ENCODE measurements at places on chromosomes 7 and 10. TPM values are rescaled to one million over a fixed set of nuclear protein-coding genes. Genes with fewer than 3 reads are reported as not detected.

DNA sequence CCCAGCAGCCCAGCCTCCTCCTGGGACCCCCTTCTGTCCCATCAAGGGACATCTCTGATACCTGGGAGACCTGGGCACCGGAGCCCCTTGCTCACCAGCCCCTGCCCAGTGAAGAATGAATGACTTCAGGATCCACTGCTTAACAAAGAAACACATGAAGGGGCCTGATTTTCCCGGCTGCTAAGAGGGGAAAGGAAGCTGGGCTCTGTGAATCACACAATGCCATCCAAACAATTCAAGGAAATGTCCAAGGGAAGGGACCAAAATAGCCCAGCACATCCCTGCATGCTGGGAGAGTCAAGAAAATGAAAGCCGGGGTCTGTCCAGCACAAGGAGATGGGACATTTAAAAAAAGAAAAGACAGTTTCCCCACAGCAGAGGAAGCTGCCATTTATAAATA is 128.7 kb upstream of the JCAD start:
- no peaks in the 10 kb centered on the region for H3K36me3 ChIP-seq
- H3K4me3 ChIP-seq: no peak overlapping the region
- H3K27me3 ChIP-seq: no peaks in the 10 kb centered on the region
- no peak for DNase-seq
- H3K27ac ChIP-seq: no peak overlapping the region
- H3K4me1 ChIP-seq: peaks cover 47% of the 10 kb centered on the region

GRCh38 chr7:85011127-85011526 is 175.7 kb downstream of the SEMA3D start:
- H3K4me1 ChIP-seq: no peaks in the 10 kb centered on the region
- no peaks in the 10 kb centered on the region for H3K27me3 ChIP-seq
- DNase-seq: no peak
- no peak overlapping the region for H3K27ac ChIP-seq

DNA sequence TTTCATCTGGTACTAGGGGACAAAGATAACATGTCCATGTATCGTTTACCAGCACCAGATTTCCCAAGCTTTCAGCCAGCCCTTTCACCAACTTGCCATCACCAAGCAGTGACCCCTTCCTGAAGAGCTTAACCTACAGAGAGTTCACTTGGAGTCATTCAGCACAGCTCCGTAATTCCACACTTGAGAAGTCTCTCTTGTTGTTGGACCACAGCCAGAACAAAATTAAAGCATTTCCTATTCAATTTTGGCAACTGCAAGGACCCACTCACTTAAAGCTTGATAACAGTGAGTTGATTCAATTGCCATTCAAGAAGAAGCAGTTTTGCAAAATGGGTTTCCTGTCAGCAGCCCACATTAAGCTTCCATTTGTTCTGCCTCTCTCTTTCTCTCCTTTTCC is 88.5 kb upstream of the LRRTM3 start:
- H3K36me3 ChIP-seq: no peaks in the 10 kb centered on the region
- no peak for DNase-seq
- H3K27ac ChIP-seq: no peak overlapping the region
- H3K4me1 ChIP-seq: no peaks in the 10 kb centered on the region
- no peaks in the 10 kb centered on the region for H3K27me3 ChIP-seq

CPVL gene
- not detected for total RNA-seq

CALHM1 gene
- not detected for total RNA-seq

GRCh38 chr7:37445064-37445723 is 3.5 kb downstream of the ELMO1 start:
- peak; percentile 59 for DNase-seq
- no peaks in the 10 kb centered on the region for H3K4me1 ChIP-seq
- H3K27me3 ChIP-seq: peaks cover 6% of the 10 kb centered on the region
- no peak overlapping the region for H3K4me3 ChIP-seq

RSPH10B2 gene
- total RNA-seq: under 0.01 TPM

PRLHR gene
- total RNA-seq: not detected

DNA sequence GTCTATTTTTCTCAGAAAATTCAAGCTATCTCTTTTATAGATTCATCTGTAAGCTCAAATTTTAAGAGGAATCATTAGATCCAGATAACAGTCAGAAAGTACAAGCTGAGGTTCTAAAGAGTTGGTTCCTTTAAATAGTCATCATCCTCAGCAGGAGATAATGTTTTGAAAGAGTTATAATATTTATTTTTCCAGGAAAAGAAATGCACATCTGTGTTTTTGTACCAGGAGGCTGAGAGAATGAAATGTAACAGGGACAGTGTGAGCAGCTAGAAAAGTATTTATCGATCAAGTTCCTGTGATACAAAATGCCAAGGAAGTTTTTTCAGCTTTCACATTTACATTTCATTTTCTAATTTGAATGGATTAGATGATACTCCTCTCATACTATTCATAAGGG is 120.2 kb upstream of the LRRTM3 start:
- no peak overlapping the region for H3K27ac ChIP-seq
- H3K4me3 ChIP-seq: no peak overlapping the region
- DNase-seq: no peak
- H3K4me1 ChIP-seq: no peaks in the 10 kb centered on the region
- no peaks in the 10 kb centered on the region for H3K36me3 ChIP-seq

TYW1B gene
- 2.2 TPM for total RNA-seq

GRCh38 chr7:125033506-125033905 is 103.9 kb upstream of the POT1 start:
- H3K36me3 ChIP-seq: no peaks in the 10 kb centered on the region
- no peaks in the 10 kb centered on the region for H3K4me1 ChIP-seq
- no peak overlapping the region for H3K27ac ChIP-seq
- DNase-seq: no peak
- H3K4me3 ChIP-seq: no peak overlapping the region

- H3K4me1 ChIP-seq: peaks cover 26% of the 10 kb centered on the region
- H3K27me3 ChIP-seq: no peaks in the 10 kb centered on the region
- peak; percentile 81 for DNase-seq
- no peaks in the 10 kb centered on the region for H3K36me3 ChIP-seq
Measured at GRCh38 chr10:110429301-110429700, 68.4 kb upstream of the DUSP5 start.

DNA sequence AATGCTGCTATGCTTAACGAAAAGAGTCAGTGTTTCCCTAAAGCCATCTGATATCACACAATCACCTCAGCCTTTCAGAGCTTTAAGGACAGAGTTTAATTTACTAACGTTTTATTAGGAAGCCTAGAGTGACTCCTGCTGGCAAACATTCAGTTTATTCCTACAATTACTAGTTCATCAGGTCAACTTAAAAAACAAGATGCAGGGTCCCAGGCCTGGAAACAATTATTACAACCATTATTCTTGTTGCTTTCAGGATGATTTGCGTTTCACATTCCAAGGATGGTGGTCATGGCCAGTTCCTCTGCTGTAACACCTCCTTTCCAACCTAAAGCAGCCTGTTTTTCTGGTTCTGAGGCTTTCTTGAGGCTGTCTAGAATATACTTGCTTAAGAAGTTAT is 1.5 kb upstream of the FAM53B start:
- H3K36me3 ChIP-seq: peaks cover 12% of the 10 kb centered on the region
- H3K27me3 ChIP-seq: no peaks in the 10 kb centered on the region
- no peak for DNase-seq
